ENCODE measurements at places on chromosomes 1 and 21.
A peak's percentile ranks its signal among the peaks of the same experiment; 100 is the strongest.

GRCh38 chr1:240242601-240243144 is 151.0 kb downstream of the FMN2 start:
- peak; percentile 3 for DNase-seq

DNA sequence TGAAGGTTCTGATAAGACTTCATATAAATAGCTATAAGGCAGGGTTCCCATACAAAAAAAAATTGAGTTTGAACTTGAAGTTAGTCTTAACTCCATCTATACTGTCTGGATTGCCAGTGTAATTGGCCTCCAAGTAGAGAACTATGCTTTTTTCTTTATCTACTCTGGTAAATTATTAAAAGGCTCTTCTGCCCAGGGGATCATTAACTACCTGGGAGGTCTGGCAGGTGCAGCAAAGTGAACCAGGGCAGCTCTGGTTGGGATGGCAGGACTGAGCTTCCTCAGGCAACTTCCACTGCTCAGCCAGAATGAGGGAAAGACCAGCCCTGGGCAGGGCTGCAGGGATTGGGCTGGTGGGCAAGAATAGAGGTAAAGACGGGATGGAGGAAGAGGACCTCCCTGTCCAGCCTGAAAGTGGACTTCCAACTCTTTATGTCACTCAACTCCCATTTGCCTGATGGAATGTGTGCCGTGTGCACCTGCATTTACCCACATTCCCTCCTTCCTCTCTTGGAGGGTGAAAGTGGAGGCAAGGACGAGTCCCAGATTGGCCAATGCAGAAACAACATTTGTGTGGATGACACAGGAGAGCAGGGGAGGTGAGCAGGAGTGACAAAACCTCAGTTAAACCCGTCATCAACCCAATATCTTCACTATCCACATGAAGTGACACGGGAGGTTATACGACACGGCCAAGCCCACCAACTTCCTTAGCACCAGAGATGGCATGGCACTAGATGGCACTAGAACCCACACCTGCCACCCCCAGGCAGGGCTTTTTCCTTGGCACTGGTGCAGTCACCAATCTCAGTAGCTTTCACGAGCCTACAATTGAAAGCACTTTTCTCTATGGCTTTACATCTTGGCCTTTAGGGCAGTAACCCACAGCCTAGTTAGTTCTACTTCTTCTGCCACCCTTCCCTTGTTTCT is 25.2 kb downstream of the CCN1 start:
- no peak for DNase-seq

DNA sequence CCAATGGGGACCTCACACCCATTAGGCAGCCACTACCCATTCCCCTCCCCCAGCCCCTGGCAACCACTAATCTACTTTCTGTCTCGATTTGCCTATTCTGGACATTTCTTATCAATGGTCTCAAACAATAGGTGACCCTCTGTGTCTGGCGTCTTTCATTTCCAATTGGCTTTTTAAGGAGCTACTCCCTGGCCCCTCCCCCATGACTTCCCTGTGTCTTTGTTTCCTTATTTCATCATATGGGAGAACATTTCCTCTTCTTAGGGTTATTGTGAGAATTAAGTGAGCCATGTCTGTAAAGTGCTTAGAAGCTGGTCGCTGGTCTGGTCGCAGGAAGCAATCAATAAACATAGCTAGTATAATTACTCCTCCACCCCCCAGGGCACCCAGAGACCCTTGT is 80.9 kb downstream of the SPSB1 start:
- no peak for DNase-seq

- no peak for DNase-seq
These were observed 8.9 kb downstream of the DDOST start for GRCh38 chr1:20652300-20652699.

GRCh38 chr1:37299216-37299615 is 175.2 kb upstream of the ZC3H12A start:
- no peak for DNase-seq

GRCh38 chr21:40622531-40622930 is 224.4 kb downstream of the DSCAM start:
- no peak for DNase-seq

DNA sequence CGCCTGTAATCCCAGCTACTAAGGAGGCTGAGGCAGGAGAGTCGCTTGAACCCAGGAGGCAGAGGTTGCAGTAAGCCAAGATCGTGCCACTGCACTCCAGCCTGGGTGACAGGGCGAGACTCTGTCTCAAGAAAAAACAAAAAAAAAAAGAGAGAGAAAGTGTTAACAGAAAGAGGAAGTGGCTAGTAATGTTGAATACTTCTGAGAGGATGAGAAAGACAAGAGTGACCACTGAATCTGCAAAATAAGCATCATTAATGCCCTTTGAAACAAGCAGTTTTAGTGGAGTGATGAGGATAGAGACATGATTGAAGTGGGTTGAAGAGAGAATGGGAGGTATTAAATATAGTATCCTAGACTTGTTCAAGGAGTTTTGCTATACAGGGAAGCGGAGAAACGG is 11.7 kb downstream of the MPZ start:
- DNase-seq: no peak

DNA sequence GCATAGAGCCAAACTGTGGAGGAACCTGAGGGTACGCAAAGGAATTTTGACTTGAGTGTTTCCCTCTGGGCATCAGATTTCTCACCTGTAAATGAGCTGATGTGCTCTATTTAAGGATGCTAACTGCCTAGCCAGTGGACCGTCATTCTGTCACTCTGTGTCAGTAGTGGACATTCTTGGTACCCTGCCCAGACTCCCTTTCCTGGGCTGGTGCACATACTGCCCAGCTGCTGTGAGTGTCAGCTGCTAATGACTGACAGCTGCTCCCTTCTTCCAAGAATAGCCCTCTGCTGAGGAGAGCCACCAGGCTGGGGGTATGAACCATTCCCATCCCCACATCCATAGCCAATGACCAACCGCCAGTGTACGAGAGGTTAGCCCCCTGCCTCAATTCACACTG is 193.1 kb upstream of the DAB1 start:
- DNase-seq: no peak

DNA sequence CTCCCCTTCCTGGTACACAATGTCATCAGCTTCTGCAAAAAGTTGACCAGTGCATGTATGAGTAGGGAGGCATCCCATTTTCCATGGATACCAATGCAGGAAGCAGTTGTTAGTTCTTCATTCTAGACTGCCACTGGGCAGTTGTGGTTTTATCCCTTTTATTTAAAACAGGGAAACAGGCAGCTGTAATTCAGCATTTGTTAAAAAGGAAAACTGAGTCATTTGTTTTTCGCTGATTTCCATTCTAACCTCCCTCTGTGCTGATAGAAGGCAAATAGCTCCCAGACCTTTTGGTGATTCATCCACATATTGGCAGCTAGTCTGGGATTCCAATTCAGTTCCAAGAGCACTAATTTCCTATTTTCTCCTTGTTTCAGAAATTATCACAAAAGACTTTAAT is 21.1 kb upstream of the ABCA4 start:
- no peak for DNase-seq

GRCh38 chr1:19210772-19211549 is 895 bp upstream of the UBR4 start:
- no peak for DNase-seq

DNA sequence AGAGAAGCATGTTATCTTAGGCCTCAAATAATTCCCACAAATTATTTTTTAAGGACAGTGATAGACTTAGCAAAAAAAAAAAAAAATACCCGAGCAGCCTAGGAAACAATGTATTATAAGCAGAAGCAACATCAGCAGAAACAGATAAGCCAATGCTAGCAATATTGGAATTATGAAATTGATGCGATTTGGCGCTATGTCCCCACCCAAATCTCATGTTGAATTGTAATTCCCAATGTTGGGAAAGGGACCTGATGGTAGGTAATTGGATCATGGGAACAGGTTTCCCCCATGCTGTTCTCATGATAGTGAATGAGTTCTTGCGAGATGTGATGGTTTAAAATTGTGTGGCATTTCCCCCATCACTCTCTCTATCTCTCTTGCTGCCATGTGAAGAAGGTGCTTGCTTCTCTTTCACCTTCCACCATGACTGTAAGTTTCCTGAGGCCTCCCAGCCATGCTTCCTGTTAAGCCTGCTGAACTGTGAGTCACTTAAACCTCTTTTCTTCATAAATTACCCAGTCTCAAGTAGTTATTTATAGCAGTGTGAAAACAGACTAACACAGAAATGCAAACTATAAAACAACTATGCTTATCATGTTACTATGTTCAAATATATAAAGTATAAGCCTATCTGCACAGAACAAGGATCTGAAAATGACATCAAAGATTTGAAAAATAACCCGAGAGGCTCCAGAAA is 75.6 kb upstream of the HIVEP3 start:
- DNase-seq: no peak

DNA sequence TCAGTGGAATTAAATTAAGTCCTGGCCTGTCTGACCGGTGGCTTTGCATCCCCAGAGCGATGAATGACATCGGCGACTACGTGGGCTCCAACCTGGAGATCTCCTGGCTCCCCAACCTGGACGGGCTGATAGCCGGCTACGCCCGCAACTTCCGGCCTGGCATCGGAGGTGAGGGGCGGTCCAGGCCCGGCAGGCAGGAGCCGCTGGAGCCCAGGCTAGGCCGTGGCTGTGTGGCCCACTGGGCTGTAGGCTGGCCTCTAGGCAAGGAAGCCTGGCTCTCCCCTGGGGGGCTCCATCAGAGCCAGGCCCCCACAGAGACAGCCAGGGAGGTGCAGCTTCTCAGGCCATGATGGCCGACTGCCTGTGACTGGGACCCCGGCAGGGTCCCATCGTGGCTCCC is 5.7 kb downstream of the GABRD start:
- no peak for DNase-seq

GRCh38 chr1:203526572-203526971 is 32.6 kb downstream of the OPTC start:
- no peak for DNase-seq

- no peak for DNase-seq
These were observed 1256.0 kb downstream of the AMY1C start for GRCh38 chr1:105005594-105006195.

DNA sequence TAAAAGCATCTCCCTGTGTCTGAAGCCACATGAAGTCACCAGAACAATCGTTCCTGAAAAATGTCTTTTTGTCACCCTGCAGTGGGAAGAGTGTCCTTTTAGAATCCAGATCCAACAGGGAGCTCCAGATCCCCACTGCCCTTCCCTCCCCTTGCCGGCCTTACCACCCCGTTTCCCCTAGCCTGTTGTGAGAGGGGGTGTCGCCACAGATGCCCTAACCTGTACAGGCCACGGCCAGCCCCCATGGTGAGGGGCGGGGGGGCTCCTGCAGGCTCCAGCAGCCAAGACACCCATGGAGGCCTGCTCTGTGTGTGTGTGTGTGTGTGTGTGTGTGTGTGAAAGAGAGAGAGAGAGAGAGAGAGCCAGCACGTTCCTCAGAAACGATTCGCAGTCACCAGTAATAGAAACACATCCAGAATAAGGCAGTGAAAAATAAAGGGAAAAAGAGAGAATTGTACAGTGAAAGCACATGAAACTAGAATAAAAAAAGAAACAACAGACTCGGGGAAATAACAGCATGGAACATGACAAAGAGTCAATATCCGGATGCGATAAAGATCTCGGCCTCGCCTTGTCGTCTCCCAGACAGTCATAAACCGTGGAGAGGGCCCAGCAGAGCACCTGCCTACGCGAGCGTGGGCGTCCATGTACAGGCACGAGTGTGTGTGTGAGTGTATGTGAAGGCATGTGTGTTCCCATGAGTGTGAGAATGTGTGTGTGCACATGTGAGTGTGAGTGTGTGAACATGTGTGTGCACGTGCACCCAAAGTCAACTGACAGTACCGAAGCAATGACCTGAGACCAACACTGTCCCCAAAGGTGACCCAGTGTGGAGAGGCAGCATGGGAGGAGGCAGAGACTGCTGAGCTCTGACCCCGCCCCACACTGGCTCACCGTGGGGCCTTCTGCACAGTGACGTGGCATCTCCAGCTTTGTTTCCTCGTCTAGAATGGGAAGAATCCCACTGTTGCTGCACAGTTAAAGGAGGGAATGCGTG is 303.8 kb downstream of the NPHP4 start:
- DNase-seq: no peak

- DNase-seq: no peak
These were observed 10.4 kb upstream of the RHBG start for GRCh38 chr1:156358641-156359040.

GRCh38 chr1:167109125-167109524 is 15.2 kb downstream of the STYXL2 start:
- DNase-seq: no peak

GRCh38 chr1:31502926-31503511 is 73.3 kb upstream of the TINAGL1 start:
- DNase-seq: no peak

GRCh38 chr21:31660259-31660565 is 719 bp downstream of the SOD1 start:
- peak; percentile 10 for DNase-seq

DNA sequence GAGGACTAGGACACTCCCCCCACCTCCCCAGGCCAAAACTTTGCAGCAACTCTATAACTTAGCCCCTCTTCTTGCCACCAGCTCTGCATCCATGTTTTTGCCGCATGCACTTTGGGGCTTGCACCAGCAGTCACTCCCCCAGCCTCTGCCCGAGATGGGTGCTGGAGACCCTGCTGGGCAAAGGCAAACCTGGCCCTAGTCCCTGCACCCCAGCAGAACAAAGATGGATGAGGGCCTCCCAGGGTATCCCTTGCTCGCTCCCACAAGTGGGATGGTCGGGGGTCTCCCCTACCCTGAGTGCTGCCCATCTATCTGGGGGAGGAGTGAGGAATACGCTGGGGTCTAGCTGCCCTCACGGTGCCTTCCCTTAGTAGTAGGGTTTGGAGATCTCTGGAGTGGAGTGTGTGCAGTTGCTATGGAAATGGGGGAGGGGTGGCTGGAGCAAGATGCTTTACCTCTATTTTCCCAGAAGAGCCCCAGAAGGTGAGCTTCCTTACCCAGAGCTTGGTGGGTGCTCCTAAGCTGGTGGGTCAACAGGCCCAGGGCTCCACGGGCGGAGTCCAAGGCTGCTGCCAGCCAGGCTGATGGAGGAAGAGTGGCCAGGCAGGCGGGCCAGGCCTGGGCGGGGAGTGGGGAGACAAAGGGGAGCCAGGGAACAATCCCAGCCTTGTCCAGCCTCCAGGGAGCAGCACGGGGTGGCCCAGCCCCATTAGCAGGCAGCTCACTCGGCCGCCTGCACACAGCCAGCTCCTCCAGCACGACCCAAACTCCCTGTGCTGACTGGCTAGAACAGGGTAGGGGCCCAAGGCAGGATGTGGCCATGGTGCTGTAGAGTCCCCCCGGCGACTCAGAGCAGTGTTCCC is at the start of gene PAQR6:
PAQR6 (minus strand) TSS at position 597 of the 863 bp plus-strand sequence. CDS start 1,325 bp downstream, outside the sequence.
- no peak for DNase-seq

DNA sequence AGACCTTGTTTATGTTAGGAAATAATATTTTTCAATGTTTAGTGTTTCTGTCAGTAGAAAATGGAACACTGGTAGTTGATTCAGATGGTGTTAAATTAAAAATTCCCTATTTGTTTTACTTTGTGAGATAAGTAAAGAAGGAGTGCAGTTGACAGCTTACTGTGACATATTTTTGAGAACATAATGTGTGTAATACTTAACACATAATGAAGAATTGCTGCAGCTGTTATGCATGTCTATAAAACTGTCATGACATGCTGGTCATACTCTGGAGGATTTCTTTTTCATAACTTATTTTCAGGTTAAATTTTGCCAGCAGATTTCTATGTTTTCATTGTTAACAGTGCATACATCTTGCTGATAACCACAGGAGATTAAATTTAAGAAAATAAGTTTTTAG is 296.1 kb downstream of the CTH start:
- DNase-seq: no peak
